ENCODE measurements at places on chromosomes 3 and 15.

- no peak for DNase-seq
Measured at GRCh38 chr15:78691851-78692421, 50.9 kb upstream of the CHRNB4 start.

DNA sequence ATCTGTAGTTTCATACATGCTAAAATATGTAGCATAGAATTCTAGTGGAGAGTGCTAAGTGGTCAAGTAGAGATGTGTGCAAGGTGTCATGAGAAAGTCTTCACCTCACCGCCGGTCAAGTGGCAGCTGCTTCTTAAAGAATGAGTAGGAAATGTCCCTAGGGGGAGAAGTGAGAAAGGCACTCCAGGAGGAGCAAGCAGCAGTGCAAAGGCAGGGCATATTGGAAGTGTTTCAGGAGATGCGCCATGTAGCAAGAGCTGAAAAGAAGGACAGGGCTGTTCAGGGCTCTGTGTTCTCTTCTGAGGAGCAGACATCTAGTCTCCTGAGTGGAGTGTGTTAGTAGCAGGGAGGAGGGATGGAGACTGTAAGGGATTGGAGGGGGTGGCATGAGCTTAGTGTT lies 312.4 kb upstream of the SEMA6D start:
- no peak for DNase-seq

GRCh38 chr3:17432236-17432635 lies 310.2 kb downstream of the TBC1D5 start:
- no peak for DNase-seq

DNA sequence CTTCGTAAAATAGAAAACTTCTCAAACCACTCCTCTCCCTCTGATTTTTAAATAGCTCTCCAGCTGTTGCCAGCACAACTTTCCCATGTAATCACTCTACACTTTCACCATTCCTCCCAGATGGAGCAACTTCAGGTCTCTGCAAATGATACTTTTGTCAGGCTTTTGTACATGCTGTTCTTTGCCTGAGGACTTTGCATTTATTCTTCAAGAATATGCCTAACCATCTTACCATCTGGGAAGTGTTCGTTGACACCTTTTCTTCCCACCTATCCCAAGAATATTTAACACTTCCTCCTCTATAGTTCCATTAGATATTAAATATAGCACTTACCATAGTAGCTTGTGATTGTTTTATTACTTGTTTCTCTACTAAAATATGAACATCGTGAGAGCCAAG lies 703.7 kb downstream of the CADM2 start:
- no peak for DNase-seq

DNA sequence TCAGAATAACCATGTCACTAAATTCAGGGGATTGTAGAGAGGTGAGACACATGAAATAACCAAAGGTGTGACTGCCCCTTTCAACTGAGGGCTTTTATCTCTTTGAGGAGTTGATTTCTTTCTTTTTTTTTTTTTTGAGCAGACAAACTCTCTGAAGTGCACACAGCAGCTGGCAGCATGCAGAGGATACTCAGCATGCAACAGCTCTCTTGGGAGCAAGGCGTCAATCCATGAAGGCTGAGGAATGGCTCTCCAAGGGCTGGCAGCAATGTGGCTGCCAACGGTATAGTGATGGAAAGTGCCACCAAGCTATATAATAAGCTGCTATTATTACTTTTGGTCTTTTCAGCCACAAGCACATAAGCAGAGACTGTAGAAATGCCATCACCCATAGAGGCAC lies 226.7 kb upstream of the FEZF2 start:
- no peak for DNase-seq

- DNase-seq, result no peak
Measured at GRCh38 chr3:170475092-170475685, 56.5 kb downstream of the CLDN11 start.

DNA sequence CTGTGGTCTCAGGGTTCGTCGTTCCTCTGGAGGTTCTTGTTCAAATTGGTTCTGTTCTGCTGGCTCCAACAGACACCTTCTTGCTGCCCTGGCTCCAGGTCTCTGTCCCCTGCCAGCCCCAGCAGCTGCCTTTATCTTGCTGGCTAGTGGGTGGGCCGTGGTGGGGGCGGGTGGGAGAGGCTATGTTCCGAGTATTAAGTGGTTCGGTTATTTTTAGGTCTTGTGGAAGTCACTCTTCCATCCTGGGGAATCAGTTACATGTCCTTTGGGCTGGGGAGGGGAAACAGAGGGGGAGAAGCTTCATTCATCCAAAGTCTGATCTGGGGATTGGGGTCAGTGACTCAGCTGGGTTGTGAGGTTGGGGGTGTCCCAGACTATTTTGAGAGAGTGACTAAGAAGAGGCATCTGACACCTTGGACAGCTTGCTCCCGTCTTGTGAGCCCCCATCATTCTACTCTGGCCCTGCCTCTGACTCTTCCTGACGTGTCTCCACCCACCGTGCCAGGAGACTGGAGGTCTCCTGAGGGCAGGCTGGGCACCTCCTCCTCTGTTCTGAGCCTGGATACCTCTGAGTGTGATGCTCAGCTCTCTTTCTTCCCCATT lies at the start of gene XIRP1:
XIRP1 (minus strand) TSS at position 106 of the 603 bp plus-strand sequence. CDS start 3,150 bp downstream, outside the sequence.
- DNase-seq, result peak; percentile 29

DNA sequence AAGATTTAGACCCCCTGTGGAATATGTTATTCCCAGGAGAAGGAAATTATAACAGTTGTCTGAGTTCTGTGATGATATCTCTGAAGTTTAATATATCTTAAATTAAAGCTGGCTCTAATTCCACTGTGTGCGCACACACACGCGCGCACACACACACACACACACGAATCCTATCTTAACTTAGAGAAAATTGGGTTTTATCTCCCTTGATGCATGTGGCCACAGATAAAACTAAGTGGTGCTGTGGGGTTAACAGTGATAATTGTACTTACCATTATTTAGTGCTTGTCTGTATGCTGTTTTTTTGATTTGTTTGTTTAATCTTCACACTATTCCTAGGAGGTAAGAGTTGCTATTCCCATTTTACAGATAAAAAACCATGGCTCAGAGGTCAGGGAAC lies 7.4 kb downstream of the EEFSEC start:
- no peak for DNase-seq

GRCh38 chr3:67526246-67526645 lies 128.2 kb downstream of the SUCLG2 start:
- DNase-seq, result no peak

- DNase-seq, result no peak
Measured at GRCh38 chr15:59825901-59826300, 136.8 kb upstream of the BNIP2 start.
